ENCODE measurements at places on chromosomes 1 and 21.

DNA sequence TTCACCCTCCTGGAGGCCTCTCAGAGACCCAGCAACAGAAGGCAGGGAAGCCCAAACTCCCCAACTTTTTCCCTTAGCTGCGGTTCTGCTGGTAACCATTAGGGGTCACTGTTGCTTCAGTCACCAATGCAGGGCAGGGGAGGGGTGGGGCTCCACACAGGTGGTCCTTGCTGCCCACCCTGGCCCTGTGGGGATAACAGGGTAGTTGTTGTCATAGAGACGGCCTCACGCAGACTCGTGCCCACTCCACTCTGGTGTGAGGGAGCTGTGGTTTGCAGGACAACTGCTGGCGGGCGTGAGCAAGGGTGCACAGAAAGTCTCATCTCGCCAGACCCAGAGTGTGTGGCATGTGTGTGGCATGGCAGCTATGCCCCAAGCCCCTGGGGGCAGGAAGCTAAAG, 19.9 kb downstream of the INSRR start:
- DNase-seq: peak; percentile 59

DNA sequence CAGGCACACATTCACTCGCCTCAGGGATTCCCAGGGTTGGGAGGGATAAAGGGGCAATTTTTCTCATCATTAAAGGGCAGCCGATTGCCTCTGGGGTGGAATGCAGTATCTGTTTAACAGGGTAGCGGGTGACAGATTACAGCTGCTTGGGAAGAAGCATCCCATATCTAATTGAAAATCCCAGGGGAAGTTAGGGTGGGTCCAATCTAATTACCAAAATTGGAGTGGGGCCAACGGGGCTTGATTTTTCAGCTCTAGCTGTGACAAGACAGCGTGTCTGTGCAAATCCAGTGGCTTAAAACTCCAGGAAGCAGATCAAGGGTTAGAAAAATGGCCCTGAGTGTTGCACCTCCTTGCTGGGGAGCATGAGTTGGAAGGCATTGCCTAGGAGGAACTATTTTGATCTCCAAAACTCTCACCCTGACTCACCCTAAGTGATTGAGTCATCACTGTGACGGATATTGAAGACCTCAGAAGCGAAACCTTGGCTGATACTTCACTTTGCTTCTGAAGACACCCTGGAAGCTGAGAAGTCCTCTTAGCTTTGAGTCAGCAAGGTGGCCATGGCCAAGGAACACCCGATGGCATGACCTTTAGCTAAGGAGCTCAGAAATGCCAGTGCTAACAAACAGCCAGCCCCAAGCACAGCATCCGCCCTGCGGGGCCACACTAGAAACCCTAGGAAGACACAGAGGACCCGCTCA, 46.0 kb downstream of the GRHL3 start:
- peak; percentile 48 for DNase-seq

- DNase-seq: no peak
Observed at GRCh38 chr1:175217721-175218531, 25.4 kb upstream of the KIAA0040 start.

DNA sequence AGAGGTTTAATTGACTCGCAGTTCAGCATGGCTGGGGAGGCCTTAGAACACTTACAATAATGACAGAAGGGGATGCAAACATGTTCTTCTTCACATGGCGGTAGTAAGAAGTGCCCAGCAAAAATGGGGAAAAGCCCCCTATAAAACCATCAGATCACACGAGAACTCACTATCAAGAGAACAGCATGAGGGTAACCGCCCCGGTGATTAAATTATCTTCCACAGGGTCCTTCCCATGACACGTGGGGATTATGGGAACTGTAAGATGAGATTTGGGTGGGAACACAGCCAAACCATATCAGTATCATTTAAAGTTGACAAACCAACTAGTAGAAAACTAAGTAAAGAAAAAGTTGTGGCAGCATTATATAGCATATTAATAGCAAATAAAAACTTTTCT, 71.3 kb upstream of the DNAJC6 start:
- no peak for DNase-seq

- DNase-seq: no peak
Observed at GRCh38 chr1:47688461-47689296, 250.8 kb downstream of the FOXD2 start.

DNA sequence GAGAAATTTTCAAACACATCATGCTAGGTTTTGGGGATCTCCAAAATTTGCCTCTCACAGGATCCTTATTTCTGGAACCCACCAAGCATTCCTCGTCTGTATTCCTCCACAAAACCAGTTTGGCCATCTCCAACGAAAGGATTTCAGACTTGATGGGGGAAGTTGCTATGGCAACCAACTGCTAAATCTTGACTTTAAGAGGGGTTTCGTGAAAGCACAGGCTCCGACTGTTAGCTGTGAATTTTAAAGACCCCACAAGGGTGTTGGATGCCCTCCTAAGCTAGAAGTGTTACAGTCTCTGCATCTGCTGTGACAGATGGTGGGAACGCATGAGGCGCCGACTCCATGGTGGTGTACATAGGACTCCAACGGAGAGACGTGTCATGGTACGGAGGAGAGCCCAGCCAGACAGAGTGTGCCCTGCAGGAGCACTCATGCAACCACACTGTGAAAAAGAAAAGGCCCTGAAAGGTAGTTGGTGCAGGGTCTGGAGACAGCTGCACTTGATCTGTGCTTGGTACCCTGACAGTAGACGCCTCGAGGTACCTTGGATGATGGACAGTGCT, 147.1 kb downstream of the ASTN1 start:
- DNase-seq: no peak

GRCh38 chr1:81021134-81021533, 779.6 kb upstream of the ADGRL2 start:
- no peak for DNase-seq

- no peak for DNase-seq
Observed at GRCh38 chr1:88697503-88697902, 13.4 kb downstream of the PKN2 start.

GRCh38 chr1:6962478-6962995, 177.3 kb downstream of the CAMTA1 start:
- DNase-seq: peak; percentile 80

- no peak for DNase-seq
Observed at GRCh38 chr1:153592748-153593147, 20.2 kb downstream of the S100A16 start.

- DNase-seq: no peak
Observed at GRCh38 chr1:76770979-76771378, 96.3 kb upstream of the ST6GALNAC5 start.

- no peak for DNase-seq
Observed at GRCh38 chr1:163395790-163396189, 74.0 kb downstream of the NUF2 start.

DNA sequence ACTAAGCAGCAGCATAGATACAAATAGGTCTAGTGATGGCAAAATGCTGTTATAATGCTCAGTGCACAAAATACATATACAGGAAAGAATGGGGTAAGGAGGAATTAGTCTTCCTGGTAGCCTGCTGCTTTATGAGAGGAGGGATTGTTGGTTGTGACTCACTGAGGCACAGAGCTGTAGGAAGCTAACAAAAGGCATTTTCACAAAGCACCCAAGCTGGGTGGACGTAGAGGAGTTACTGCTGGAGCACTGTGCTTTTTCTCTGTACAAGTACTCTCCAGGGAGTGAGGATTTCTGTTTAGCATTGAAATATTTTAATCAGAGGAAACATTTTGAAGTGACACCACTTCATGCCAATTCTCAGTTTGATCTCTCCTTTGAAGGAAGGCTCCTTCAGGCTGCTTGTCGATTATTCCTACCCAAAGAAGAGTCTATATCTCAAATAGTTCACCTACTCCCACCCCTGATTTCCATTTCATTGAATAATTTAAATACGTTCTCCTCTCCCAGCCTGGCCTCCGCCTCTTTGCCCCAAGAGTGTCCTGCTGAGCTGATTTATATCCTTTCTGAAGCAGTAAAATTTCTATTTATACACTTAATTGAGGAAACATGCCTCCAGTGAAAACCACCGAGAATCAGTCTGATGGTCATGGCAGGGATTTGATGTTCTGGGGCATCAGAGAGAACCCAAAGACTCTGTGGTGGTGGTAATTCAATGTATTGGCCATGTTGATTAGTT, 271.9 kb downstream of the HHAT start:
- no peak for DNase-seq

DNA sequence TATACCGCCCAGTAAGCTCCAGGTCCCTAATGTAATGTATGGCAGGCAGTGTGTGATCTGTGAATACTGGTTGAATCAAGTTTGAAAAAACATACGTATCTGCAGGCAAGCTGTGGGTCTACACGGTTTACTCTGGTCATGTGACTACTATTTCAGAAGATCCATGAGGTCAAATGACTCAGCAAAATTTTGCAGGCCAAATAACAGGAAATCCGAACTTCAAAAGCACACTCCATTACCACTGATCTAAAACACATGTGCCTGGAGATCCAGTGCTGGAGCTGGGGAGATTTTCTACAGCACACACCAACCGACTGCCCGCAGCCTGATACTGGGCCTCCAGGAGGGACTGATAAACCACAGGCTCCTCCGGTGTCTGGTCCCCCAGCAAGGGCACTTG, 64.5 kb upstream of the SLC44A3 start:
- DNase-seq: no peak

DNA sequence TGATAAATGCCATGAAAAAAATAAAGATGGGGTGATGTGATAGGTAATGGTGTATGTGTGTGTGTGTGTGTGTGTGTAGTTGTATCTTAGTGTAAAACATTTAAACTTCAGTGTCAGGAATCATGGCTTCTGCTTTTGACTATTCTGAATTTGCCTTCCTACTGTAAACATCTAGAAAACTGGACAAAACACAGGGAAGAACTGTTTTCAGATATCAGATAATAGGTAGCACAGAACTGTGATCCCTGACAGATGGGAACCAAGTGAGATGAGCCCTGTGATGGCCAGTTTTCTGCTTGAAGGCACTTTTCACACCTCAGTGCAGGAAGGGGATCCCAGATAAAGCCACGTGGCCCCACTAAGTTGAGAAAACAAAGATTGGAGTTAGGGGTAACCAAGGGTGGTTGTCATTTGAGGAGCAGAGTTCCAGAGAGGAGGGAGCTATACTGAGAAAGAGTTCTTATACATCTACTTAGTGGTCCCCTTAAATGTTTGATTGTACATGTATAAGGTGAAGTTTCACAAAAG, 17.3 kb downstream of the DYRK1A start:
- no peak for DNase-seq

All from stimulated activated naive CD8-positive, alpha-beta T cell treated with anti-CD3 and anti-CD28 coated beads, Interleukin-15, Interleukin-2, amounts not matched to agents 100 U/mL and 50 U/mL, for 24 hours (primary cell).